SW 1271 (cell line): ENCODE measurements at places on chromosomes 6 and 20.

GRCh38 chr6:25655723-25656122, 3.7 kb downstream of the SCGN start:
- DNase-seq: no peak

- no peak for DNase-seq
Observed at GRCh38 chr6:25629198-25629576, 22.8 kb upstream of the SCGN start.

DNA sequence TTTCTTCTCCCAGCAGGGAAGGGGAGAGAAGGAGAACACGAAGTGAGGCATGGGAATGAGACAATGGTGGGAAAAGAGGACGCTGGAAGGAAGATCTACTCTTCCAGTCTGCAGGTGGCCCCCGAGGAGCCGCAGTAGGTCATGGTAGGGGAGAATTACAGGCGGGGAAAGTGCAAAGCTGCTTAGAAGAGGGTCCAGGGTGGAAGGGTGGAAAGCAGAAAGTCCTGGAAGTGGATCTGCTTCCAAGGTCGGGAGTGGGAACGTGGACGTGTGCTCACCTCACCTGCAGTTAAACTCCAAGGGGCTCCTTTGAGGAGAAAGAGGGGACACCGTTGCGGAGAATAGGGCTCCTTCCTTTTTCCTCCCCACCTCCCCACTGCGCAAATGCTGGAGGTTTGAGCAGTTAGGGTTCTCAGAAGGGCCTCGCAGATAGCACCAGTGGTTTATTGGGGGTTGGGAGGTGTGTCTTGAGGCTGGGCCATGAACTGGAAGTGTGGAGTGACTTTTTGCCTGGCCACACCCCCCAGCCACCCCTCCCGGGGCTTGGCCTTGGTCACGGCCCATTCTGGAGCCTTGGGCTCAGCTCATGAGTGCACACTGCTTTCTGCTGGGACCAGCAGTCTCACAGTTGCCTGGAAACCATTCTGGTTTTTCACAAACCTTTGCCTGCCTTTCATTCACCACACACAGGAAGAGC, 100.4 kb upstream of the MLN start:
- no peak for DNase-seq

GRCh38 chr6:11732036-11732631, 46.5 kb downstream of the ADTRP start:
- no peak for DNase-seq

DNA sequence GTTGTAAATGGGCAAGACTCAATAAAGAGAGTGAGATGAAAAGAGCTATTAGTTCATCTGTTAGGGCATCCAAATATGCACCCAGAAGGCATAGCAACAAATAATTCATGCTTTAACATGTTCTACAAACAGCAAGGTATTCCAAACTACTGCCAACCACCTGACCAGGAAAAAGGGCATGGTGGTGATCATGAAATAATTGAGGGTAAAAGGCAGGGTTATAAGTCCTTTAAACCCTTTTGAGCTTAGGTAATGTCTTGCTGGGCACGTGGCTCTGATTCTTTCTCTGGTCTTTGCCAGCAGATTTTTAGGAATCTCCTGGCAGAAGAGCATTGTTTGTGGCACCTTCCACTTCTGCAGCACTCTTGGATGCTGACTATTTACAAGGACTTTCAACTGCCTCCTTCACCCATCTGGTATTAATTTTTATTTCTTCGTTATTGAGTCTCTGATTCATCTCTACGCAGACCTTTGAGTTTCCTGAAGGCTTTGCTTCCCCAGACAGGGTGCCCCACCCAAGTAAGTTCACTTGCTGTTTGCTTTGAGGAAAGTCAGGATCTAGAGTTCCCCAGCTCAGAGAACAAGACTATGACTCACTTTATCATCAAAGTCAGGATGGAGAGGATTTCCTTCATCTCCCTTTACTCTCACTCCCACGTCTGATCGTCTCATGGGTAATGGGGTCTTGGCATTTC, 83.4 kb upstream of the NEDD9 start:
- no peak for DNase-seq

GRCh38 chr6:2363211-2363610, 117.8 kb upstream of the GMDS start:
- no peak for DNase-seq

DNA sequence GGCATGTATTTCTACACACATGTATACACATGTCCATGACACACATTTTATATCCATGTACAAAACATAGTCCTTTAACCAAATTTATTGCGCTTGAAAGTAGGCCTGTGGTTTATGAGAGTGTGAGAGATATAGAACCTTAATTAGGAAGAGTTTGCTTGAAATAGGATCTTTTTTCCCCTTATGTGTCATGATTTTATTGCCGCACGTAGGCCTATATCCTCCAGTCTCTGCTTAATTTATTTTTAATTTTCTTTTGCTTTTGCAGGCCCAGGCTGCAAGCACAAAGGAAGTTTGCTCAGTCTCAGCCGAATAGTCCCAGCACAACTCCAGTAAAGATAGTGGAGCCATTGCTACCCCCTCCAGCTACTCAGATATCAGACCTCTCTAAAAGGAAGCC, 205.9 kb downstream of the JARID2 start:
- DNase-seq: no peak

DNA sequence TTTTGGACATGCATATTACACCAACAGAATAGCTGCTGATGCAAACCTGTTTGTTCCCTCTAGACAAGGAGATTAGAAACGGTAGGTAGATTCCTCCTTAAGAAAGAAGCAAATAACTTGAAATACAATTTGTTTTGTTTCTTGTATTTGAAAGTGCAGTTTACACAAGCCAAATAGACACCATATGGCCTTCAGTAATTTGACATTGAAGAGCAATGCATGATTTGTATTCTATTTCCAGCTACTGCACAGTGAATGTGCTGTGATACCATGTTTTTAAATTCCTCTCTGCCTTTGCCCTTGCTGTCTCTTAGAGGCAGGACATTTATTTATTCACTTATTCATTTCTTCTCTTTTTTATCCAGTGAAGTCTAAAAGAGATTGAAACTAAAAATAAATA, 31.9 kb upstream of the ANKEF1 start:
- no peak for DNase-seq

DNA sequence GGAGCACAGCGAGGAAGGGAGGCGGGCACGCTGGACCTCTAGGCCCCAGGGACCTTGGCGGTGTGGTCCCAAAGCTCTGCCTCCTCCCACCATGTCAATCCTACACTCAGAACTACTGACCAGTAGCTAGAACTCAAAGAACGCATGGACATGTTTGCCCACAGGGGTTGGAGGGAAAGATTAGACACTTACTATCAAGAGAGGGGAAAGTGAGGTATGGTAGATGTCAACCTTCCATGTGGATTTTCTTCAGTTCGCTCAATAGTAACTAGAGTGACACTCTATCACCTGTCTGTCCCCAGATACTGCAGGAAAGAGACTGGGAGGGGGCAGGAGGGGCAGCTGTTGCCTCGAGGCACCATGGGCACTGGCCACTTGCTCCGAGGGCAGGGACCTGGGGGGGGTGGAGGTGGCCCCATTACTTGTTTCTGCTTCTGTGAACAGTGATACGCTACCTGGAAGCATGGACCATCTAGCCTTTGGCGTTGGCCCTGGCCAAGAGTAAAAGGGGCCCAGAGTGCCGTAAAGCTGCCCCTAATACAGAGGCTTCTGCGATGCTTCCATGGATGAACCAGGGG, 912 bp upstream of the DIDO1 start:
- DNase-seq: no peak

DNA sequence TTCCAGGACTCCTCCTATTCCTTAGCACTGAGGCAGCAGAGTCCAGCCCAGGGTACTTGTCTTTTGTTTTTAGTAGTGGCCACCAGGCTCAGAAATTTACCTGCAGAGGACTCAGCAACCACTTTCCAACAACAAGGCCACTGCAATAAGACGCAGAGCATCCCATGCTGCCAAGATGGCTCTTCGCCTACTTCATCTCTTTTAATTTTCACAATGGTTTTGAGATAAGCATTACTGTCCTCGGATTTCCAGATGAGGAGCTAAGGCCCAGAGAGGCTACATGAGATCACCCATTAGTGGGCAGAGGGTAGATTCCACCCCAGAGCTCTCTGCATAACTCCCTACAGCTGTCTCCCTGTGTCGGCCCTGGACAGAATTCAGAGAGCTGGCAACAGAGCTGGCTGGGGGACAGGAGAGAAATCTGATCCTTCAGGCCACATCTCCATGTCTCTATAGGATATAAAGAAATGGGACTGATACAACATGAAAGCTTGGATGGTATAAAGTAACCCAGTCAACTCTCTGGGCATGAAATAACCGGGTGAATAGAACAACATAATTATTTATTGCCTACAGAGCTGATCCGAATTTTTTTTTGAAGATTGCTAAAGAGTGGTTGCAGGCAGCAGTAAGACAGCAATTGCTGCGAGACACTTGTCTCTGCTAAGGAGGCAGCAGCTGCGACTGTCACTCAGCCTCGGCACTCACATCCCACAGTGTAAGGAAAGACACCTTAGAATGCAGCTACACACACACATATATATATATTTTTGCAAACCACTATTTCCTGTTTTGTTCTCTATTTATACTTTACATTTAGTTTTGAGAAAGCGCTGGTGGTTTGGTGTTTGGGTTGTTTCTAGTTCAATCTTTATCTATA, 37.2 kb downstream of the SCML4 start:
- DNase-seq: no peak

DNA sequence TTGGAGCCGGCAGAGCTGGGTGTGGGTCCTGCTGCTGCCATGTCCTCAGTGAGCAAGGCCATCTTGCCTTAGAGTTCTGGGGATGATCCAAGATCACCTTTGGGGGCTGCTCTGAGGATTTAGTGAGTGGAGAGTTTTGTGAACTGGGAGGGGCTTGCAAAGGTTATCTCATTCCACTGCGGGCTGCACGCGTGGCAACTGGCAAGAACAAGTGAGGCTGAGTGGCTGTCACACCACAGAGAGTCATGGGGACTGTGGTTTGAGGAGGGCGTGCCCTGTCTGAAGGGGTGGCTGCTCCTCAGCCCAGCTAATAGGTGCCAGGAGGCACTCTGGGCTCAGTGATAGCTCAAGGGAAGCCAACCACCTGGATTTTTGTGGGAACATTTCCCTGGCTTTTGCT, 37.6 kb downstream of the TTLL9 start:
- no peak for DNase-seq

DNA sequence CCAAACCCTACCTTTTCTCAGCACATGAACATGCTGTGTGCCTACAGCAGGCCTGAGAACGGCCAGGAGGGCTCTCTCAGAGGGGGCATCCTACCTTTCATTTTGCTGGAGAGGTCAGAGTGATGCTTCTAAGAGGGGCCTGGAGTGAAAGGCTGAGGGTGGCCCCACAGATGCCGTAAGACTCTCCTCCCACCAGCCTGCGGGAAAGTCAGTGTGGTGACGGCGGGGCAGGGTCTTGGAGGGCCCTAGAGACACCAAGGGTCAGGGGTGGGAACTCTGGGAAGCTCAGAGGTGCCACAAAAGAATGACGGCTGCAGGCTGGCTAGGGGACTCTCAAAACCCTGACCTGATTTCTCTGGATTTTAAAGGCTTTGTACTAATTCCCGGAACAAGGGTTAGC, 107.6 kb downstream of the SLC23A2 start:
- no peak for DNase-seq

- DNase-seq: no peak
Observed at GRCh38 chr6:15744818-15745402, 82.1 kb upstream of the DTNBP1 start.

DNA sequence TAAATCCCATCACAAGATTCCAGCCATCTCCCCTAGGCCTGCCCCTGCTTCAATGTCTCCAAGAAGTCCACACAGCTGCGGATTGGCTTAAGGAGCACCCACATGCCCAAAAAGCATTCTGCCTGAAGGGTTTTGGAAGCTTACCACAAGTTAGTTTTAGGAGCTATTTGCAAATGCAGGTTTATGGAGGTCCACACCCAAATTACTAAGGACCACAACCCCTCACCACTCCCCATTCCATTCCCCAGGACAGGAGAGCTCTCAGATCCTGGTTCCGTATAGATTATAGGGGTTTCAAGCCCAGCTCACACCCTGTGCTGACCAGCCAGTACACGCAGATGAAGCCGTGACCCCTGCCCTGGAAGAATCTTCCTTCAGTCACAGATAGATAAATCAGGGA, 24.3 kb upstream of the PXDC1 start:
- DNase-seq: no peak

DNA sequence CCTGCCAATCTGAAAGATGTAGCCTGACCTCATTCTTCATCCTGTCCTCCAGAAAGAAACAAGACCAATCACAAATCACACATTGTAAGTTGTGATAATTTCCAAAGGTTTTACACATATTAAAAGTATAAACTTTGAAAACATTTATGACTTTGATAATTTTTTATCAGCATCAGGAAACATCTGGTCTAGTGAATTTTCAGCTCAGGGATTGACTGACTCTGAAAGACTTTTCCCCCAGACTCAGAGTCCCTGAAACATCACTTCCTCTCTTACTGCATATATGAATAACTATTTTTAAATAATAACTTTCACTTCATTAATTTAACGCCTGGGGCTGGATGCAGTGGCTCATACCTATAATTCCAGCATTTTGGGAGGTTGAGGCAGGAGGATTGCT, 48.5 kb upstream of the SSTR4 start:
- DNase-seq: no peak

DNA sequence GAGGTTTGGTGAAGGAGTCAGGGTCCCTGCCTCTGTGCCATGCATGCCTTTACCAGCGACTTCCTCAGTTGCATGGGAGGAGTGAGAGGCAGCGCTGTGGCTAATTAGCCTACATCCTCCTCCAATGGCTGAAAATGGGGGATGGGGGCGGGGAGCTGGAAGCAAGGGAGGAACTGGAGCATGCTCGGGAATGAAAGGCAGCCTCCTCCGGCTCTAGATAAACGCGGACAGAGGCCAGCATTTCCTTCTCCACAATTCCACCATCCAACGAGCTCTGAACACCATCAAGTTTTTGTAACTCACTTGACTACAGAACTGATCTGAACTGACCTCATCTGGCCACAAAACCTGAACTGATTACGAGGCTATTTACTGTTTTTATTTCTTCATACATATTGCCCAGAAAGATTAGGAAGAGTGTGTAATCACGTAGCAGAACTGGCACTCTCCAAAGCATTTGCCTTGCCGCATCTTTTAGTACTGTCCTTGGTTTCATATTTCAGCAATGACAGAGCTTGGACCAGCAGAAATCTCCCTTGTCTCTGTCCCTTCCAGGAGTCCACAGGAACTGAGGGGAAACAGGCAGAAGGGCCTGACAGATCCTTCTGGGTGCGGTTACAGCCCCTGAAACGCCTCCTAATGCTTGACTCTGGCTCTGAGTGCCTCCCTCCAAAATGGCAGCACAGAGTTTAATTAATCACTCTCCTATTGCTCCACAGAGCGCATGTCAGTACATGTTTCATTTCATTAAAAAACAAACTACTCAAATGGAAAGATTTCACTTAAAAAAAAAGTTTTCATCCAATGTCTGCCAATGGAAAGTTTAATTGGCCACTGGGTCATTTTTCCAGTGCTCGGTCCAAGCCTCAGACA, 58.2 kb upstream of the TRAF3IP2 start:
- DNase-seq: no peak

GRCh38 chr6:144665932-144666450, 380.9 kb downstream of the UTRN start:
- no peak for DNase-seq
